ENCODE measurements at places on chromosomes 6 and 20.

DNA sequence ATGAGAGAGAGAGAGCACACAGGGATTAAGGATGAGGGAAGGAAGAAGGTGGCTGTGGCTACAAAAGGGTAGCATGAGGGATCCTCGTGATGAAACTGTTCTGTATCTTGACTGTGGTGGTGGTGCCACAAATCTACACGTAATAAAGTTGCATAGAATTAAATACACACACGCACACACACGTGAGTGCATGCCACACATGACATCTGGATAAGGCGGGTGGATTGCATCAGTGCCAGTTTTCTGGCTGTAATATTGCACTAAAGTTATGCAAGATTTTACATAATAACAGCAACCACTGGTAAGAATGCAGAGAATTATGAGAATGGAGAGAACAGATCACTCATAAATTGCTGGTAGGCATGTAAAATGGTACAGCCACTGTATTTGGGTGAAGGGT lies 16.9 kb upstream of the STK35 start:
- DNase-seq = no peak

- DNase-seq = no peak
Measured at GRCh38 chr20:33475381-33476152, 14.3 kb upstream of the CBFA2T2 start.

DNA sequence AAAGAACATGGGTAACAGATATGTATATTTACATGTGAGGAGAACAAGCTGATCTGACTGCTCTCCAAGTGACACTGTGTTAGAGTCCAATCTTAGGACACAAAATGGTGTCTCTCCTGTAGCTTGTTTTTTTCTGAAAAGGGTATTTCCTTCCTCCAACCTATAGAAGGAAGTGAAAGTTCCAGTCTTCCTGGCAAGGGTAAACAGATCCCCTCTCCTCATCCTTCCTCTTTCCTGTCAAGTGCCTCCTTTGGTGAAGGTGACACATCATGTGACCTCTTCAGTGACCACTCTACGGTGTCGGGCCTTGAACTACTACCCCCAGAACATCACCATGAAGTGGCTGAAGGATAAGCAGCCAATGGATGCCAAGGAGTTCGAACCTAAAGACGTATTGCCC lies 5.2 kb downstream of the HFE start:
- peak; percentile 36 for DNase-seq

GRCh38 chr20:1266167-1266973 lies at the start of gene SNPH:
TSS of gene SNPH (plus strand) at chr20:1266294. CDS start at chr20:1296240, 29,946 bp downstream.
- peak; percentile 1 for DNase-seq

DNA sequence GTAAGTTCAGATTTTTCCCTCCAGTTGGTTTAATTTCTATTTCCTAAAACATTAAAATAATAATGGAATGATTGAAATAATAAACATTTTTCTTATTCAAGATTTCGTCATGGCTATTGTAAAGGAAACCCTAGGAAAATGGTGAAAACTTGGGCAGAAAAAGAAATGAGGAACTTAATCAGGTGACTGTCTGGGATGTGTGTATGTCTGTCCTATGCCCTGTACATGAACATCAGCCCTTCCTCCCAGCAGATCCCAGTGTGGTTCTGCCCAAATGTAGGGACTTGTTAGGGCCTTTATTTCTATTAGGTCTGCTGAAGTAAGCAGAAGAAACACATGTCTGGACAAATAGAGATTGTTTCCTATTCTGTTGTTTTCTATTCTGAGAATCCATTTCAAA lies 13.1 kb downstream of the RIOK1 start:
- no peak for DNase-seq

DNA sequence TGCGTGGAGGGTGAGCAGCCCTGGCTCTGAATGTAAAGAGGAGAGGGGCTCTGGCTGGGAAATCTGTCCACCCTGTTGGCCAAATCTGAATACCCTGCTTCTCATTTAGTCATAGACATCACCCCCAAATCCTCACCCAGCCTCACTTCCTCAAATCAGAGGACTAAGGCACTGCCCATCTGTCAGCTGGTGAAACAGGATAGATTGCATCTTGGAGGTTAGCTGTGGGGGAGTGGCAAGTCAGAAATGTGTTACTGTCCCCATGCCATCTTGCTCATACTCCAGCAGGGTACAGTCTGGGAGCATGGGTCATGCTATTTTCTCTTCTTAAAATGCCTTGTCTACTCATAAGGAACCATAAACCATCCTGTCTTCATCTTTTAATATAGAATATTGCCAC lies 9.5 kb upstream of the DTNBP1 start:
- DNase-seq = no peak

DNA sequence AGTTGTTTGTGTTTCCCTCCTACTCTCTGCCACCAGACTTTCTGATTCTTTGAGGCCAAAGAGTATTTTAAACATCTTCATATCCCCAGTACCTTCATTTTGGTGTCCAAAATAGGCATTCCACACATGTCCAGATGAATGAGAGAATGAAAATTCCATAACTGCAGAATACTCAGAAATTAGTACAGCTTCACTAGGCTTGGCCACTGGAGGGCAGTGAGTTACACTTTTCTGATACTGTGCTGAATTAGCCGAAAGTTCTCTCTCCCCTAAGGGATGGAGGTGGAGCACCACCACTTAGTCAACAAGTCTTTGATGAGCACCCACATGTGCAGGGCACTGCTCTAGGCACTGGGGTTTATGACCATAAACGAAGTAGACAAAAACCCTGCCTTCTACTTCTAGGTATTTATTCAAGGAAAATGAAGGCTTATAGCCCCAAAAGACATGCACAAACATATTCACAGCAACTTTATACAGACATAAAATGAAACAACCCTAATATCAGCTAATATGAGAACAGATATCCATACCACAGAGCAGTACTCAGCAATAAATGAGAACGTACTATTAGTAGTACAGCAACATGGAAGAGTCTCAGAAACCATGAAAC lies 46.1 kb upstream of the TMEM217 start:
- DNase-seq = peak; percentile 43

DNA sequence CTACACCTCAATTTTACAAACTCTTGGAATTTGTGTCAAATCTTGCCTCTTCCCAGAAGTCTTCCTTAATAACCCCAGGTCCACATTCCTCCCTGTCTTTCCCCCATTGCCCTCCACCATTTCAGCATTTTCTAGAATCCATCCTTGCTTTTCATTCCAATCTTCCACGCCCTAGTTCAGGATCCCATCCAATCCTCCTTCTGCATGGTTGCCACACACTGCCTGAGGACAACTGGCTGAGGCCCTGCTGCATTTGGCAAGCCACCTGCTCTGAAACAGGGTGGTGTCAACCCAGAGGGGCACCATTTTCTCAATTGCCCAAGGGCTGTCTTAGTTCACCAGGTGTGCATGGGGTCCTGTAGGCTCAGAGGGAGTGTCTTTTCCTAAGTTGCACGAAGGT lies 37.9 kb upstream of the RFPL4B start:
- DNase-seq = no peak

GRCh38 chr6:113920663-113921267 lies 50.2 kb downstream of the HDAC2 start:
- peak; percentile 4 for DNase-seq

Data from OCI-LY7 (cell line).